ENCODE measurements at places on chromosomes 2 and 18.

GRCh38 chr2:43132683-43133301 lies 93.6 kb downstream of the ZFP36L2 start:
- DNase-seq: no peak

- no peak for DNase-seq
Observed at GRCh38 chr18:23105581-23106219, 29.6 kb upstream of the CABLES1 start.

DNA sequence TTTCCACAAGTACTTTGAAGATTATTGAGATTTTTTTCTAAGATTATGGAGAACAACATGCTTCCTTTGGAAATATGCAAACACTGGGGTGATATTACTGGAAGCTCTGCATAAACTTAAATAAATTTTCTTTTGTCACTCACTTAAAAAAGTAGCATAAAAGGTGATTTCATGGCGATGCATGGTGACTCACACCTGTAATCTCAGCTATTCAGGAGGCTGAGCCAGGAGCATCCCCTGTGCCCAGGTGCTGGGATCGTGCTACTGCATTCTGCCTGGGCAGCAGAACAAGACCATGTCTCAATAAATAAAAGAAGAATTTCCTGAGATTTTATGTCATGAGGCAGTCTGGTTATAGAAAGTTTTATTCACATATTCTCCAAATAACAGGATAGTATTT lies 679.1 kb upstream of the CDH2 start:
- DNase-seq: no peak

DNA sequence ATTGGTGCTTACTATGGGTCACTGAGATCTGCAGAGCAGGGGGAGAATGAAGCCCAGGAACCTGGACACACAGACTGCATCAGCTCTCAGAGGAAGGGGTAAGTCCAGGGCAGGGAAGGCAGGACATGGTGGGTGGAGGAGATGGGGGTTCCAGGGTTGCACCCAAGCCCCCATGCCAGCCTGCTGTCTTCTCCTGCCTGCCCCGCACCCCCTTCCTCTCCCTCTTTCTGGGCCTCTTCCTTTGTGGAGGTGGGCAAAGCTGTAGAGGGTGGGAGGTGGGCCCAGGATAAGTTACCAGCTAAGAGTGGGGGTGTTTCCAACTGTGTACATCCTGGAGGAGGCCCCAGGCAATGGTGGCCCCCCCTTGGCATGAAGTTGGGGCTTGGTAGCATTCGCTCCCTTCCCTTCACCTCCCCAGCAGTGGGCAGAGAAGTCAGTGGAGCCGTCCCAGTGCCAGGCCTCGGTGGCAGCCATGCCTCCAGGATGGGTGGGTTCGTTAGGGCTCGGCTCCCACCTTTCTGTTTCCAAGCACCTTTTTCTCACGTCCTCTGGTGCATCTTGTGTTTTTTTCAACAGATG lies 132.2 kb downstream of the CLIP4 start:
- DNase-seq: no peak

DNA sequence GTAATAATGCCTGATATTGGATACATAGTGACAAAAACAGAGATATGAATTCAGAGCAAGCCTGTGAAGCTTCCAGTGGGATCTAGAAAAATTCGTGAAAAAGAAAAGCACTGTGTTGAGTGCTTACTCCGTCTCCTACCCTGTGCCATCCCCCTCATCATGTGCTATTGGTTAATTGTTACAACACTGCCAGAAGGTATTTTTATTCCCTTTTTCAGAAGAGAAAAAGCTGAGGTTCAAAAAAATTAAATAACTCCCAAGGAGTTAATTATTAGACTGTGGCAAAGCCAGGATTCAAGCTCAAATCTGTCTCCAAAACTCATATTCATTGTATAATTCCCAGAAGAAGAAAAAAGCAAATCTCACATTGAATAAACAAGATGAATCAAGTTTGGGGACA lies 735.5 kb upstream of the ACVR2A start:
- DNase-seq: no peak

DNA sequence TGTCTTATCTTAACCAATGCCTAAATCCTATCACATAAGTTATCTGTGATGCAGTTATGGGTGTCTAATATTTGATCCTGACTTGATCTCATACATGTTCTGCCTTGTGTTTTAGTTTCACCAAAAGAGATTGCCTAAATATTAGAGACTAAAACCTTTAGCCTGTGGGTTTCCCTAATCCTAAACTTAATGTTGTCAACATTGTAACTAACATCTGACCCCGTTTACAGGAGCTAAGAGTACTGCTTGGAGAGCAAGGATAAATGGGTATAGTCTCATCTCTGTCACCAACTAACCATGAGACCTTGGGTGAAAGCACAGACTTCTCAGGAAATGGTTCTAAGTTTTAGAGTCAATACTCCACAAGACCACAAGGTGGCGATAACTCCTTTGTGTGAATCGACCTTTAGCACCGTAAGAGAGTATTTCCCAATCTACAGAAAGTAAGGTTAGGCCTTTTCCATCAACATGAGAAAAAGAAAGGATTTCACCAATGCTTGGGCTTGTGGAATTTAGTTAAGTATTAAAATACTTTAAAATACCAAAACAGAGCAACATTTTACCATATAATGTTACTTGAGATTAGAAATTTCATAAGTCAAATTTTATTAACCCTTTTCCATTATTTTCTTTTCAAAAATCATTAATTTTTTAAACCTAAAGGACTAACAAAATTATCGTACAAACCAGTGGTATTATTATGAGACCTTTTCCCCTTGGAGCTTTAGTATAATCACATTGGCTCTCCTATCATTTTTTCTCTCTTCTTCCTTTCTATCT lies 60.5 kb downstream of the G6PC2 start:
- peak; percentile 74 for DNase-seq

- no peak for DNase-seq
Observed at GRCh38 chr2:44315945-44316344, 40.7 kb downstream of the SLC3A1 start.

DNA sequence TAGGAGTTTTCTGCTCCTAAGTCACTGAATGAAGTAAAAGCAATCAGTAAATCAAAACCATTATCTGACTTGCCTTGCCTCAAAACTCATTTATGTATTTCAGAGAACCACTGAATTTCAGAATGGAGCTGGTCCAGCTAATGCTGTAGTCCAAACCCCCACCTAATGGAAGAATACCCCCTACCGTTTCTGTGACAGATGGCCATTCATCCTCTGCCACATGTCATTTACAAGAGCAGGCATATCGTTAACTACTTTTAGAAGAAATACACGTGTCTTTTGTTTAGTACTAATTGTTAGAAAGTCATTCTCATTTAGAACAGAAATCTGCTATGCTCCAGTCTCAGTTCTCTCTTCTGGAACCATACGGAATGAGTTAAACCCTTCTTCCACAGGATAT lies 12.8 kb upstream of the GALNT5 start:
- no peak for DNase-seq

DNA sequence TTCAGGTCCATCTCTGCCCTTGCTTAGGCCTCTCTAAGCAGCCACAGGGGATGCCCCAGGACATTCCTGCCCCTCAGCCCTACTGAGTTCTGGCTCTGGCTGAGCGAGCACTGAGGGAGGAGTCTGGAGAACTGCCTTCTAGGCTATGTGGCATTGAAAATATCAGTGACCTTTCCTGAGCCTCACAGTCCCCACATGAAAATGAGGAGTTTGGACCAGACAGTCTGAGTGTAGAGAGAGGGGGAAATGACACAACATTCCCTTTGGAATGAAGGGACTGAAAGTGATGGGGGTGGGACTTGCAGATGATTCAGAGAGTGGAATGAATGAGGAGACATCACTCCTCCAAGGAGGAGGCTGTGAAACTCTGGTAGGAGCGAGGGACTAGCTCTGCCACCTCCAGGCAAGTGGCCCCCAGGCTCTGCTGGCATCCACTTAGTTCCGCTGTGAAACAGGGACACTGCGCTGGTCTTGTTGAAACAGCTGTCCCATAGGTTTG lies 8.0 kb downstream of the TNS1 start:
- DNase-seq: no peak

GRCh38 chr18:56676639-56677038 lies 25.5 kb downstream of the WDR7 start:
- no peak for DNase-seq

GRCh38 chr2:182667315-182667695 lies 48.8 kb upstream of the DNAJC10 start:
- no peak for DNase-seq

GRCh38 chr18:13433685-13434084 lies 215.1 kb downstream of the LDLRAD4 start:
- DNase-seq: no peak

DNA sequence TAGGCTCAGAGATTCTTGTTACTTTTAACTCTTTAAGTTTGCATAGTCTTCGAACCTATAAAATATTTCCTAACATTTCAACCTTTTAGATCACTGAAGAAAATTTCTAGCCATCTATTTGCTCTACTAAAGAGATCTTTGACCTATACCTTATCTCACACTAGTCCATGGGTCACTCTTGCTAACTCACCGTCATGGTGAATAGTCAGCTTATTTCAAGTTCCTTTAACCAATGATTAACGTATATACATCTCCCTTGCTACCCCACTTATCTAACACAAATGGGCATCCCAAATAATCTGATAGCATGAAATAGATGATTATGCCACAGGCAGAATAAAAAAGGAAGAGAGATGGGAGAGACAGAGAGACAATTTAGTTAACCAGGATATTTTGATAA lies 303.1 kb downstream of the GPD2 start:
- no peak for DNase-seq

GRCh38 chr2:129661935-129662334 lies 317.5 kb upstream of the RAB6C start:
- DNase-seq: no peak

GRCh38 chr2:190515687-190516086 lies 18.8 kb downstream of the NEMP2 start:
- DNase-seq: no peak

GRCh38 chr2:241084856-241085444 lies 17.1 kb downstream of the MTERF4 start:
- no peak for DNase-seq

DNA sequence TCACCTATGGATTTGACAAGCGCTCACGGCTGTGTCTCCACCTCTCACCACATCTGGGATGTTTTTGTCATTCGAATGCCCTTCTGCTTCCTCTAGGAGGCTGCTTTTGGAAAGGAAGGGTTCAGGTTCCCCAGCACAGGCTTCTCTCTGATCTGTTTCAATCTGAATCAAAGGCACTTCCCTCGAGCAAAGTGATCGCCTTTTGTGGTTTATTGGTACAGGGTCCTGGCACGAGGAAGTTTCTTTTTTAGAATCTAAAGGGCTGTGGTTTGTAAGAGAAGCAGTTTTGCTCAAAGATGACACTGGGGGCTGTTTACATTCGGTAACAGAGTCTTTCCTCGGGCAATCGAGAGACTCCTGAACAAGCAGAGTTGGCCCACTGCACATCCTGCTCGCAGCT lies 145.0 kb downstream of the DAW1 start:
- DNase-seq: no peak

GRCh38 chr18:551404-552061 lies 28.6 kb upstream of the CETN1 start:
- DNase-seq: no peak

DNA sequence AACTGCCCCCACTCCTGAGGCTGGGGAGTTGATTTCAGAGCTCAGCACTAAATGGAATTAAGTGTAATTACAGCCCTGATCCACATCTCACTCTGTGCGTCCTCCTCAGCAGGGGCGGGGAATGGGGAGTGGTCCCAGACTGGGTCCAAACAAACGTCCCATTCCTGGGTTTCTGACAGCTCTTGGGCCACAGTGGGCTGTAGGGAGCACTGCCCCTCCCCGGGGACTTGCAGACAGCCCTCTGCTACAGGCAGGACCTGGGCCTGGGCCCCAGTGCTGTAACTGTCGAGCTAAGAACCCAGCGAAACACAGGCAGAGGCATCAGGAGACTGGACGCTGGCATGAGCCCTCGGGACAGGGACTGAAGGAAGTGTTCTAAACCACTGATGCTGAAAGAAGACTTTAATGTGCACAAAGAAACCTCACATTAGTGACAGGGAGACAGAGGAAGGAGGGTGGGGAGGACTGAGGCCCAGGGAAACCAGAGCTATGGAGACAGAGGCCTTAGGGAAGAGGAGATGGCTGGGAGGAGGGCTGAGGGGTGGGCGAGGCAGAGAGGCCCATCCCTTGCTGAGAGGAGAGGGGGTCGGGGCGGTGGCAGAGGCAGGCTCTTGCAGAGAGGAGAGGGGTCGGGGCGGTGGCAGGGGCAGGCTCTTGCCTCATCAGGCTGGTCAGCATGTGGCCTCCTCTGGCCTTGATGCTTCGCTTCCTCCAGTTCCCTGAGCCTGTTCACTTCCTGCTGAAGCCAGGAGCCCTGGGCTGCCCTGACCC lies 5.8 kb upstream of the SEMA4C start:
- DNase-seq: peak; percentile 89

GRCh38 chr2:1718339-1719220 lies 25.7 kb downstream of the PXDN start:
- no peak for DNase-seq

- no peak for DNase-seq
Observed at GRCh38 chr2:98474979-98475632, 30.4 kb downstream of the INPP4A start.

DNA sequence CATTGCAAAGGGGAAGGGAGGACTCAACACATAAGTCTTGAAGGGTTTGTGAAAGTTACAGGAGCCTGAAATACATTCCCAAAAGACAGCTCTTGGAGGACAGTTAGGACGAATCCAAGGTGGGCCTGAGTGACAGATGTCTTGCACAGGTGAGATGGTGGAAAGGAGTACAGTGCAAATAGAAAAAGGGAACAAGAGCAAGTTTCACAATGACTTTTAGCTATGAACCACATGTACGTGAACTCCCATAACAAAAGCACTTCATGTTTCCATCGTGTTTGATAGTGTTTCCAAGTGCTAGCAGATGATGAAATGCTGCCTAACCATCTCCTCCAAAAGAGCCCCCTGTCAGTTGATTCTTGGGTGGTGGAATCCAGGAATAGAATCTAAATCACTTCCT lies 1.8 kb downstream of the IL18RAP start:
- DNase-seq: no peak

GRCh38 chr2:46490521-46491141 lies 11.3 kb downstream of the TMEM247 start:
- no peak for DNase-seq

DNA sequence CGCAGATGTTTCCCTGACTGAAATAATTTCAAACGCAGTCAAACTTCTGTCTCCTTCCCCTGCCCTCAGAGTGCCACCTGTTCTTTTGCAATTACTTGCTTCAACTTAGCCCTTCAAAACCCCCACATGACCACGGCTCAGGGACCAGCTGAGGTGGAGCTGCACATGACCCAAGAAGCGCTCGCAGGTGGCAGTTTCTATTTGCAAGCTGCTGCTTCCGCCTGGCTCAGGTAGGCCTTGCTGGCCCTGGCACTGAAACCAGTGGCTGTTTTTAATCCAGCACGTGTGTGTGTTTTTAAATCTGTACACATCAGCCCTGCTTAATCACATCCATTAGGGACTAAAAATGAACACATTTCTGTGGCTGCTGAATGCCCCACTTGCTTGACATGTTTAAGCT lies 95.3 kb downstream of the CCDC93 start:
- DNase-seq: no peak

GRCh38 chr2:2880938-2881337 lies 496.7 kb downstream of the EIPR1 start:
- no peak for DNase-seq

- DNase-seq: no peak
Observed at GRCh38 chr2:218743068-218743467, 32.4 kb downstream of the TTLL4 start.

GRCh38 chr2:40358783-40359182 lies 93.1 kb downstream of the SLC8A1 start:
- DNase-seq: no peak

All from SK-N-DZ (cell line).